H54 (cell line): ENCODE measurements at places on chromosomes 3 and 15.

- no peak for DNase-seq
Measured at GRCh38 chr15:29695489-29696167, 126.6 kb downstream of the TJP1 start.

DNA sequence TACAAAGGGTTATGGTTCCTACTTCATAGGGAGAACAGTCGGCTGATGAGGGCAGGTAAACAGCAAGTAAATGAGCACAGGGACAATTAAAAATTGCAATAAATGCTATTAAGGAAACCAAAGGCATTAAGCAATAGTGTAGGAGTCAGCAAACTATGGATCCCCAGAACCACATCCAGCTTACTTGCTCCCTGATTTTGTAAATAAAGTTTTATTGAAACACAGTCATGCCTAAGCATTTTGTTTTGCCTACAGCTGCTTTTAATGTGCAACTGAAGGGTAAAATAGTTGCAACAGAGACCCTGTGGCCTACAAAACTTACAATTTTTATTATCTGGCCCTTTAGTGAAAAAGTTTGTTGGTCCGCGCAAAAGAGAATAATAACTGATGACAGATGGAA is 351.2 kb upstream of the NR2F2 start:
- no peak for DNase-seq

GRCh38 chr3:33313331-33313730 is 36.1 kb downstream of the FBXL2 start:
- DNase-seq = no peak

- DNase-seq = no peak
Measured at GRCh38 chr3:68963376-68963775, 31.0 kb upstream of the TAFA4 start.

GRCh38 chr3:60085649-60086048 is 1035.8 kb upstream of the CFAP20DC start:
- DNase-seq = no peak

GRCh38 chr3:192652727-192653126 is 74.6 kb downstream of the FGF12 start:
- DNase-seq = no peak
